ENCODE measurements at places on chromosomes 13 and 19.

DNA sequence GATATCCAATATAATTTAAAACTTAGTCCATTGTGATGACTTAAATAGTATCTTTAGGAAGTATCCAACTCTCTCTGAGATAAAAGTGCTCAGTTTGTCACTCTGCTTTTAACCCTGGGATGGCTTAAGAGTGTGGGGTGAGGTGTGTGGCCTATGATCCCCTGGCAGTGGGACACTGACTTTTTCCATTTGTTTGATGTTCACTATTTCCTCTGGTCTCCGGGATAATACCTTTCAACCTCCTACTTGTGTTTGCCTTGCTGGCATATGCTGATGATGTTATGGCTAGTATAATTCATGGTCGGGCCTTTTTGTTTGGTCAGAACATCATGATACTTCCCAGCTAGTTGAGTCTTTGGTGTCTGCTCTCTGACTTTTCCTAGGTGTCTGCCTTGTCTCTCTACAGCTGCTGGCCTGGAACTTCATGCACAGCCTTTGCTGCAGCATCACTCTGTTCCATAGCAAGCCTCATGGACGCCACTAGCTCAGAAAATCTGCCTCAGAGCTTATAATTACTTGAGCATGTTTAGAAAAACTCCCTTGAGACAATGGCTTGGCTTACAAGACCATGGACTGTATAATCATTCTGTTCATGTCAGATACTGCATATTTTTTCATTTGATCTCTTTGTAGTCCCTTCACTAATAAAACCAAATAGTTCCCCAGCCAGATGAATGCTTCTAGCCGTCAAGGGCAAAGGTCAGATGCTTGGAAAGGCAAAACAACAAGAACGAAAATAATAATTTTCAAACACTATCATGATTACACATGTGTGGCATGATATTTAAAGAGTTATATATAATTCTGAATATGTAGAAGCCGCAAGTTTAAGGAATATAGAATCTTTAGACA lies 75.2 kb downstream of the WDFY2 start:
- no peak for DNase-seq

DNA sequence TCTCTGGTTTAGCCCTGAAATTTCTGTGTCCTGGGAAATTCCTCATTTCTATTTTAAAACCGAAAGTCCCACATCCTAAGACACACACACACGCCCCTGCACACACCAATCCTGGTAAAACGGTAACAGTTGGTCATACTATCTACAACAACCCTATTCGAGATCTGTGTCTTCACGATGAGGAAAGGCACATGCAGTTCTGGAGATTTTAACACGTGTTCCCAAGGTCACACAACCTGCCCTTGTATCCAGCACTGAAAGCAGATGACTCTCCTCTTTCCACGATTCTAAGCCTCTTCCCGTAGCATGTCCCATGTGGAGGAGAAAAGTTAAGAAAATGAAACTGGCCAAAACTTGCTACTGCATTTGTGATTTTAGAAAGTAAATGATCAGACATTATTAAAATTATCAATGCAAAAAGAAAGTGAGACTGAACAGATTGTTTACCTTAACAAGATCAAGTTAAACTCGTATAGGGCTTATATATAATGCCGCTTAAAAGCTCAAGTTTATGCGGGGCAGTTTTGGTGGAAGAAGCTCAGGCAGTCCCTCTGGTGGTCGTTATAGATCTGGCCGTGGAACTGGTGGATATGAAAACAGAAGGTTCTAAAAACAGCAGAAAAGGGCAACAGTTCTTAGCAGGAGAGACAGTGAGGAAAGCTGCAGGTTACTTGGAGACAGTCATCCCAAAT lies 32.7 kb downstream of the VSTM1 start:
- no peak for DNase-seq

DNA sequence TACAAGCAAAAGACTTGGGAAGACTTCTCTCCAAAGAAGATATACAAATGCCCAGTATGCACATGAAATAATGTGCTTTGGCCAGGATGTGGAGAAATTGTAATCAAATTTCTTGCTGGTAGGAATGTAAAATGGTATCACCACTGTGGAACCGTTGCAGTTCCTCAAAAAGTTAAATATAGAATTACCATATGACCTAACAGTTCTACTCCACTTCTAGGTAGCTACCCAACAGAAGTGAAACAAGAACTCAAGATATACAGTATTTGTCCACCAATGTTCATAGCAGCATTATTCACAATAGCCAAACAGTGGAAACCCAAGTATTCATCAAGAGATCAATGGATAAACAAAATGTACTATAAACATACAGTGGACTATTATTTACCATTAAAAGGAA lies 95.0 kb upstream of the KLF5 start:
- DNase-seq = no peak

GRCh38 chr19:41744850-41745249 lies 10.5 kb upstream of the CEACAM6 start:
- DNase-seq = no peak

DNA sequence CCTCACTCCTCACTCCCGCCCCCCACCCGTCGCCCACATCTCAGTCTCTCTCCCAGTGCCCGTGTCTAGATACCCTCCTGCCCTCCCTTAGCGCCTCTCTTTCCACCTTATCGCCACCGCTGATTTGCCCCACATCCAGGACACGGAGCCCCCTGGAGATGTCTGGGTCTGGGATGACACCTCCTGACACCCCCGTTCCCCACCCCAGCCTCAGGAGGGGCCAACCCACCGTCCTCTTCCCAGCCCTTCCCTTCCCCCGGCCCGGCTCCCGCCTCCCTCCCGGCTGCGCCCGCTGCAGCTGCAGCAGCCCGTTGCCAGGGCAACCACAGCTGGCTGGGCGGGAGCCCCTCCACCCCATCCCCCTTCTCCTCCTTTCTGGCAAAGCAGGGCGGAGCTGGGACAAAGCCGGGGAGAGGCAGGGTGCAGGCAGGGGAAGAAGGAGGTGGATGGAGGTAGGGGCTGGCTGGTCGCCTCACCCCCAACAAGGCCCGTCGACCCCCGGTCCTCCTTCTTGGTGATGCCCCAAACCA lies 13.5 kb downstream of the DPF1 start:
- DNase-seq = no peak

- no peak for DNase-seq
Measured at GRCh38 chr13:100940658-100941057, 266.1 kb upstream of the TMTC4 start.

DNA sequence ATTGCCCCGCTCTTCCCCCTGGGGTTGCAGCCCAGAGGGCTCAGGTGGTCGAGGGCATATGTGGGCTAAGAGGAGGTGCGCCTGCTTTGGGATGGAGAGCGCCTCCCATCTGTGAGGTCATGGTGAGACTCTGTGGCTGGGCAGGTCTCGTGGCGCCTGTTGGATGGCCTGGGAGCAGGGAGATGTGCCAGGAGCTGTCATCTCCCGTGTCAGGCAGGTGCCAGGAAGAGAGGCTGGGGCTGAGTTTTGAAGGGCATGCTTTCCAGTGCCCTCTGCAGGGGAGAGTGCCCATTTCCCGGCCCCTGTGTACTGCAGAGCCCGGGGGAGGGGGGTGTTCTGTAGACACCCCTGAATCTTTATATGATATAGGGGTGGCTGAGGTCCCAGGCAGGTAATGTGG lies 2.8 kb downstream of the WTIP start:
- no peak for DNase-seq

DNA sequence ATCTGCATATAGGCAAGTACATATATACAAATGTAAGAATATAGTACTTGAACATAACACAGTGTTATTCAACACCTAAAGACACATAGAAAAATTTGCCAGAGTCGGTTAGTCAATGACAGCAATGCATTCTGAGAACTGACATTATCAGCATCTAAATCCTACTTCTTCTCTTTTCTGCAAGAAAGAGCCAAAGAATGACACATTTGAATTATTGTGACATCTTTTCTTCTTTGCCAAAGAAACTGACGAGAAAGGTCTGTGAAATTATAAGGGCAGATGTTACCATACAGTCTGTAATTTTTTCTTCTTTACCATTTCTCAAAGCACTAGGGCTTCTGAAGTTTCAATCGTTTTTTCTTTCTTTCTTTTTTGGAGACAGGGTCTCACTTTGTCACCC lies 350.9 kb upstream of the NBEA start:
- no peak for DNase-seq

- no peak for DNase-seq
Measured at GRCh38 chr13:109868578-109869311, 82.4 kb upstream of the IRS2 start.

- DNase-seq = no peak
Measured at GRCh38 chr19:49878744-49879070, 1.2 kb downstream of the TBC1D17 start.

GRCh38 chr13:81021284-81021840 lies 680.4 kb upstream of the SPRY2 start:
- no peak for DNase-seq

DNA sequence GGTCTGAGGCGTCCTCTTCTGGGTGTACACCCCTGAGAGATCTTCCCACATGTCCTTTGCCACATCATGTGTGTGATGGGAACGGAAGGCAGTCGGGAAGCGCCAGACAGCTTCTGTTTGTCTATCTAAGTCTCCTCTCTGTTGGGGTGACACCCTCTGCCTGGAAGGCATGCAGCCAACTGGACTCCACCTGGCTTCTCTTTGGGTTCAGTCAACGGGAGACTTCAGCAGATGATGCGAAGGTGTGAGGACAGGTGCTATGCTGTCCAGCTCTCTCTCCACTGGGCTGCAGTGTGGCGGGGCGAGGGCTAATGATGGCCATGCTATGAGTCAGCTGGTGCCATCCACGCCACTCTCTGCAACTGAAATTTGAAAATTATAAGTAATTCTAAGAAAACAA lies 14.3 kb upstream of the SBK3 start:
- DNase-seq = no peak

GRCh38 chr13:75334634-75335447 lies 147.1 kb downstream of the TBC1D4 start:
- DNase-seq = no peak

DNA sequence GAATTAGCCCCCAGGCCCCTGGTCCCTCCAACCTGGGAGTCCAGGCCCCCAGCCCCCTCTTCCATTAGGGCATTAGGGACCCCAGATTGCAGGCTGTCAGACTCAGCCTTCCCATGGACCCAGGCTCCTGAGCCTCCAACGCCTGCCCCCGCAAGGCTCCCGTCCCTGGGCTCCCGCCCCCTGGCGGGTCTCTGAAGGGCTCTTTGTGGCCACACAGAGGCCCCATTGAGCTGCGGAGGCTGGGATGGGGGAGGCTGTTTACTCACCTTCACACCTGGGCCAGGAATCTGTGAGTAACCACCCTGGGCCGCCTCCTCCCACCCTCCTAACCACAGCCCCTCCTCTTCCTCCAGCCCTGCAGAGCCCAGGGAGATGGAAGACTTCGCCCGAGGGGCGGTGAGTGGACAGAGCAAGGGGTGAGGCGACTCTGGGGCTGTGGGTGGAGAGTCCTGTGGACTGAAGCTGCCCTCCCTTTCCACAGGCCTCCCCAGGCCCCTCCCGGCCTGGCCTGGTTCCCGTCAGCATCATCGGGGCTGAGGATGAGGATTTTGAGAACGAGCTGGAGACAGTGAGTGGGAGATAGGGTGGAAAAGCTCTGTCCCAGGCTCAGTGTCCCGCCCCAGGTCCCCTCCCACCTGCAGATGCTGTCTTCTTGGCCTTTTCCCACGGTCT lies 4.9 kb downstream of the ARHGEF1 start:
- DNase-seq = peak; percentile 63

DNA sequence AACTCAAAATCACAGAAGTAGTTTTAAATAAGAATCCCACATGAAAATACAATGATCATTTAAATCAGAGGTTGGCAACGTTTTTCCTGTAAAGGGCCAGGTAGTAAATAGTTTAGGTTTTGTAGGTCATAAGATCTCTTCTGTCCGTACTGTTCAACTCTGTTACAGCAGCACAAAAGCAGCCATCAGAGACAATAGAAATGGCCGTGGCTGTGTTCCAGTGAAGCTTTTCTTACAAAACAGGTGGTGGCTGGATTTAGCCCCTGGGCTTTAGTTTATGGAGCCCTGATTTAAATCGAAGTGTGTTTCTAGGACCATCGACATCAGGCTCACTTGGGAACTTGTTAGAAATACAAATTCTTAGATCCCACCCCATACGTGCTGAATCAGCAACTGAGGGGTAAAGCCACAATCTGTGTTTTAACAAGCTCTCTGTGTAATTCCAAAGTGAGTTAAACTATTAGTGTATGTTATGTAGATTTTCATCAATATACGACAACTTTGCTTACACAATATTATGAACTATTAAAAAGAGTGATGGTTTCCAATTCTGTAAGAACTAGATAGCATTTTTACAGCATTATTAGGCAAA lies 54.8 kb upstream of the MIR17HG start:
- DNase-seq = no peak

DNA sequence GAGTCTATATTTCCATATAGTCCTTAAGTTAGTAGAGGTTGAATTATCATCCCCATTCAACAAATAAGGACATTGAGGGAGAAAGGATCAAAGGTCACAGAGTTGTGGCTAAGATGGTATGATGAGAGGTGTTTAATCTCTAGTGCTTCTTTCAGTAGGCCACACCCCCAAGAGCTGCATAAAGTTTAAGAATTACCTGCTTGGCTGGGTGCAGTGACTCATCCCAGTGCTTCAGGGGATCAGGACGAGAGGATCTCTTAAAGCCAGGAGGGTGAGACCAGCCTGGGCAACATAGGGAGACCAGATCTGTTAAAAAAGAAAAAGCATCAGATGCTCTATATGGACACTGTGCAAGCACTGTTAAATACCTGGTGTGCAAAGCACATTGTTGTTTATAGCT lies 560.0 kb upstream of the KLHL1 start:
- no peak for DNase-seq

DNA sequence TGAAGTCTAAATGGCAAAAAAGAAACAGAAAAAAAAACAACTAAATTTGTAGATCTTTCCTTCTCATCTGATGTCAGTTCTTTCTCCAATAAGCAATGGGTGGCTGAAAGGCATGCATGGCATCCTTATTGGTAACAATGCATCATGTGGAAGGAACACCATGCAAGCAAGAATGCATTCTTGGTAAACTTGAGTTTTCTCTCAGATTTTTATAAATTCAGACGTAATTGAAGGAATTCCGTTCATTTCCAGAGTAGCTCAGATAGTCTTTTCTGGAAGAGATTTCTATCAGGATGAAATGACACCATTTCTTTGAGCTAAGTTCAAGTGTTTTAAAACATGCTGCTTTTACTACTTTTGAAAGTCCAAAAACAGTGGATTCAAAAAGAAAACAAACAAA lies 373.0 kb downstream of the COG6 start:
- DNase-seq = no peak

DNA sequence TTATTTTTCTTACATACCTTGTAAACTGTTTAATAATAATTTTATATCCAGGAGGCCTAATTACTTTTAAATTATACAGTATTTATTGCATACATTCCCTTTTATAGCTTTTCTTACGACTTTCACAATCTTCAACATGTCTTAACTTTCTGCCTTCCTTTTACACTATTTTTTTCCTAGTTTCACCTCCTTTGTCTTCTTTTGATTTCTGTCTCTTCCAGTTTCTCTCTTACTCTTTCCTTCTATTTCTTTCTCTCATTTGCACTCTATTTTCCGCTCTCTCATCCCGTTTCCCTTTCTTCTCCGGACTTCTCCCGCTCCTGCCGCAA lies 11.5 kb downstream of the ZNF552 start:
- DNase-seq = no peak

GRCh38 chr13:23723471-23723870 lies 153.3 kb downstream of the TNFRSF19 start:
- DNase-seq = no peak

- no peak for DNase-seq
Measured at GRCh38 chr13:112065867-112066623, 904 bp upstream of the SOX1 start.
